ENCODE measurements at places on chromosomes 4 and X. TPM values are rescaled to one million over a fixed set of nuclear protein-coding genes. Genes with fewer than 3 reads are reported as not detected.

The STK26 gene
- total RNA-seq = 0.09 TPM

The NIPAL1 gene
- total RNA-seq = 0.54 TPM

The NPFFR2 gene
- not detected for total RNA-seq

The UCP1 gene
- not detected for total RNA-seq

The DUSP21 gene
- not detected for total RNA-seq

The ODAM gene
- total RNA-seq = not detected

The LRIT3 gene
- total RNA-seq = not detected

The TTC29 gene
- total RNA-seq = not detected

The RAB41 gene
- total RNA-seq = not detected

The HSFX2 gene
- 0.26 TPM for total RNA-seq

The TGIF2LX gene
- not detected for total RNA-seq

The SERTM2 gene
- total RNA-seq = not detected

The SPP1 gene
- not detected for total RNA-seq

The NXF2B gene
- not detected for total RNA-seq

The DGAT2L6 gene
- total RNA-seq = not detected

The HTN3 gene
- total RNA-seq = not detected

The IL3RA gene
- 9.0 TPM for total RNA-seq

The LDB2 gene
- total RNA-seq = 722 TPM

The SCML1 gene
- 5.4 TPM for total RNA-seq

The CD38 gene
- total RNA-seq = 10.9 TPM

The KLF8 gene
- total RNA-seq = 0.26 TPM

The CTAG1A gene
- total RNA-seq = not detected

The IL9R gene
- total RNA-seq = not detected

The ALPK1 gene
- total RNA-seq = 0.65 TPM

The SPANXA2 gene
- not detected for total RNA-seq

The IRAK1 gene
- total RNA-seq = 40.0 TPM

The MAGEA9B gene
- total RNA-seq = not detected

Measured in dermis lymphatic vessel endothelial cell (primary cell).